ENCODE measurements at places on chromosomes 1 and 21.
A peak's percentile ranks its signal among the peaks of the same experiment; 100 is the strongest.

DNA sequence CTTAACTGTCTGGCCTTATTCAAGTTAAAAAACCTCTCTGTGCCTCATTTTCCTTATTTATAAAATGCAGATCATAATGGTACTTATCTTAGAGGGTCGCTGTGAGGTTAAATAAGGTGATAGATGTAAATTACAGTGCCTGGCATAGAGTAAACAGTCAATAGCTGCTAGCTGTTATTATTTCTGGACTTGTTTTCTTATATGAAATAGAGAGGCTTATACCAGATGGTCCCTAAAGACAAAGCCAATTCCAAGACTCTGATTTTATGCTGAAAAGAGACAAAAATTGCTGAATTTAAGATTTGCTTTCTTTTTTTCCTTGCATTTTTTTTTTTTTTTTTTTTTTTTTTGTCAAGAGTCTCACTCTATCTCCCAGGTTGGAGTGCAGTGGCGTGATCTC is 10.3 kb downstream of the PBX1 start:
- no peak for DNase-seq

DNA sequence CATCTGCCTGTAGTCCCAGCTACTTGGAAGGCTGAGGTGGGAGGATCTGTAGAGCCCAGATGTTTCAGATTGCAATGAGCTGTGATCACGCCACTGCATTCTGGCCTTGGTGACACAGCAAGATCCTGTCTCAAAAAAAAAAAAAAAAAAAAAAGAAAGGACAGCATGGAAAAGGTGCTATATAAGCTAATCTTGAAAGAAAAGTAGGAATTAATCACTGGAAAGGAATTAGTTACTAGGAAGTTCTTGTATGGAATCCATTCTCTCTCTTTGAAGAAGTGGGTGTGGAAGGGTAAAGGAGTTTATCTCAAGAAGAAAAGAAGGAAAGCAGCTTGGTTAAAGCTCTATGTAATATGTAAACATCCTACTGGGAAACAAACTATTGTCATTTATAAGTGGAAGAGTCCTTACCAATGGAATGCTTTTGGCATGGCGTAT is 339.2 kb downstream of the DPYD start:
- peak; percentile 63 for DNase-seq

DNA sequence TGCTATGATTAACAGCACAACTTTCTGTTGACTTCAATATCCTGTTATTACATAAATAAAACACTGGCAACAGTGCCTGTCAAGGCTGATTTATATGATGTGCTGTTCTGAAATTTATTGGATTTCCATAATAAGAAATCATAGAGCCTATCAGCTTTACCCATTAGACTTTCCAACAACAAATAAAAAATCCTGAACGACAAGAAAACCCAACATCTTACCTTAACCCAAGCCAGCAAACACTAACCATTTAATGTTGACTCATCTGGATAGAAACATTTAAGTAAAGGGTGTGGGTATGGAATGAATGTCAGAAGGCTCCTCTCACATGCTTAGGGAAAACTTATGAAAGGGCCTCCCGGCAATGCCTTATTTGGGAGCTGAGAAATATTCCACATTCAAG is 165.1 kb downstream of the SLC45A1 start:
- peak; percentile 58 for DNase-seq

- no peak for DNase-seq
Observed at GRCh38 chr1:166302989-166303758, 136.4 kb upstream of the FAM78B start.

- DNase-seq = no peak
Observed at GRCh38 chr1:247998811-247999210, 14.6 kb upstream of the OR2L5 start.

DNA sequence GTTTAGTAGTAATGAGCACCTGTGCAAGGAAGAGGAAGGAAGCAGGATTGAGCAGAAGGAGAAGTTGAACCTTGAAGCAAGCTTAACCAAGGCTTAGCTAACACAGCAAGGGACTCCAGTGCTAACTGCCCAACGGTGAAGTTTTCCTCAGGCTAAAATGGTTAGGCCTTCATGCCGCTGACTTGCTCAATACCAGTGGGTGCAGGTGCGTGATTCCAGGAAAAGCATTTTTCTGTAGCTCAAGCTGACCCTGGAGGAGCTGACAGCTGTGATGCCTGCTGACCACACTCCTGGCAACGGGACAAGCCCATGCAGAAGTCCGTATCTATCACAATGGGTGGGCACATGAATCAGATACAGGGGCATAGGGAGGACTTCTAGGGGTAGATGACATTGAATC is 76.5 kb upstream of the FGGY start:
- DNase-seq = no peak

- no peak for DNase-seq
Observed at GRCh38 chr1:167594822-167595221, 35.2 kb upstream of the RCSD1 start.

DNA sequence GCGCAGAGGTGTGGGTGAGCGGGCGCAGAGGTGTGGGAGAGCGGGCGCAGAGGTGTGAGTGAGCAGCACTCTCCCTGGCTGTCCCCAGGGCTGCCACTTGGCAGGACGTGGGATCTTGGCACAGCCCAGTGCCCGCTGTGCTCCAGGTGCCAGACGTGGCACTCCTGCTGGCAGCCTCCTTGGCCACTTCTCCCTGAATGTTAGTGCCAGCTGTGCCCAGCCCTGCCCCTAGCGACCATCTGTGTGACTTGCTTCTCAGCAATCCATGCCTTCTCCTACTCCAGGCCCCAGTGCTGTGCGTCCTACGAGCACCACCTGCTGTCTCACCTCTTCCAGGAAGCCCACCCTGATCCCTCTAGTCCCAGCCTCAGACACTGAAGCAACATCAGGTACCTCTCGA is 30.5 kb downstream of the KRTAP10-1 start:
- DNase-seq = no peak

GRCh38 chr1:233478611-233479010 is 135.3 kb upstream of the KCNK1 start:
- no peak for DNase-seq

GRCh38 chr1:40389871-40390560 is 16.5 kb downstream of the SMAP2 start:
- peak; percentile 90 for DNase-seq

Data from mesenchymal stem cell (in vitro differentiated cells and primary cell).